AG04450 (cell line): ENCODE measurements at places on chromosomes 1 and 21. TPM values are rescaled to one million over a fixed set of nuclear protein-coding genes. Genes with fewer than 3 reads are reported as not detected.

DNA sequence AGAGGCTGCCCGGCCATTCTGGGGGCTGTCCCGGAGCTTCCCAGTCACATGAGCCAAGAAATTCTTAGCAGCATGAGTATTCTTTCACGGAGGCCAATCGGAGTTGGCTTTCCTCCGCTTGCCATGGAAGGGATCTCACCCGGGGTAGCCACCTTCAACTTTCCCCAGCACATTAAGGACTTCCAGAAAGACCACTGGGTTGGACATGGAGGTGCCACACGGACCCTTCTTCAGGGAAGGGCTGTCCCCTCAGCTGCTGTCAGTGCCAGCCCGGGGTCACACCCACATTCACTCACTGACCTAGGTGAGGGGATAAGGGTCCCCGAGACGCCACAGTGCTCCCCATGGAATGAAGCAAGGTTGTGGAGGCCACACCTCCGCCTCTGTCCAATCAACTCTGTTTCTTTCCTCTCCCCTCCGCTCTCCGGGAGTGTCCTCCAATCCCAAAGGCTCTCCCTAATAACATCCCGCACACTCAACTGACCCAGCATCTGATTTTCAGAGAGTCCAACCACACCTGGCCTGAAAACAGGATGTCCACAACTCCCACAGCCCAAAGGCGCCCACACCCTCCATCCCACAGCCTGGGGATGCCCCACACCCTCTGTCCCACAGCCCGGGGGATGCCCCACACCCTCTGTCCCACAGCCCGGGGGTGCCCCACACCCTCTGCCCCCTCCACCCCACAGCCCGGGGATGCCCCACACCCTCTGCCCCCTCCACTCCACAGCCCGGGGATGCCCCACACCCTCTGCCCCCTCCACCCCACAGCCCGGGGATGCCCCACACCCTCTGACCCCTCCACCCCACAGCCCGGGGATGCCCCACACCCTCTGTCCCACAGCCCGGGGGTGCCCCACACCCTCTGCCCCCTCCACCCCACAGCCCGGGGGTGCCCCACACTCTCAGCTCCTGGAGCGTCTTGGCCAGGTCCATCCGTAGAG lies 19.4 kb downstream of the RSPH1 start:
- DNase-seq, result no peak

DNA sequence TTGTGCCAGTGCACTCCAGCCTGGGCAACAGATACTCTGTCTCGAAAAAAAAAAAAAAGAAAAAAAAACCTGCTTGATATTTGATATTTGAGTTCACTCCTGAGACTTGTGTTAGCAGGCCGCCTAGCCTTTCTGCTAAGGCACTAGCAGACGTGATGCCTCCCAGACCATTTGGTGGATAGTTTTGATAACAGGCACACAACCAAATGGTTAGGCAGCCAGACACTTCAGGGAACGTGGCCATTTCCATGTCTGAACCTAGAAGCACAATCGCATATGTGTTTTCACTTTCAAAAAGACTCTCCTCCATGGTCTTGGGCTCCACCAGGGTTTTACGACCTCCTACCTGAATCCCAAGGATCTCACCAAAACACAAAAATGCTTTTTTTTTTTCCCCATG lies 1319.5 kb downstream of the BRINP3 start:
- DNase-seq, result no peak

DNA sequence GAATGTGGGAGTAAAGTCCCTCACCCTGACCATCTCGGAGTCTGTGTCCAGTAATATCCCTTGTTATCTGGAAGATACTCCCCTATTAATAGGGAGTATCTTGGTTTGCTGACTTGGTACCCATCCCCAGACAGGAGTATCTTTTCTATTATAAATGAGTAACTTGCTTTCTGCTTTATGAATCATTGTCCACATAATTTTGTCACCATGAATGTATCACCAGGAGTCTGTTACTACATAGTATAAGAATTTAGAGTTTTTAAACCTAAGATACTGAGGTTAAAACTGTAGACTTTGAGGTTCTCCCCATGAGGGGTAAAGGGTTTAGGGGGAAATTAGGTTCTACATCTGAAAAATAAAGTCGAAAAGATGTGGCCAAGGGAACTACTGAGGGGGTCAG lies 175.6 kb downstream of the FCRL5 start:
- DNase-seq, result no peak

DNA sequence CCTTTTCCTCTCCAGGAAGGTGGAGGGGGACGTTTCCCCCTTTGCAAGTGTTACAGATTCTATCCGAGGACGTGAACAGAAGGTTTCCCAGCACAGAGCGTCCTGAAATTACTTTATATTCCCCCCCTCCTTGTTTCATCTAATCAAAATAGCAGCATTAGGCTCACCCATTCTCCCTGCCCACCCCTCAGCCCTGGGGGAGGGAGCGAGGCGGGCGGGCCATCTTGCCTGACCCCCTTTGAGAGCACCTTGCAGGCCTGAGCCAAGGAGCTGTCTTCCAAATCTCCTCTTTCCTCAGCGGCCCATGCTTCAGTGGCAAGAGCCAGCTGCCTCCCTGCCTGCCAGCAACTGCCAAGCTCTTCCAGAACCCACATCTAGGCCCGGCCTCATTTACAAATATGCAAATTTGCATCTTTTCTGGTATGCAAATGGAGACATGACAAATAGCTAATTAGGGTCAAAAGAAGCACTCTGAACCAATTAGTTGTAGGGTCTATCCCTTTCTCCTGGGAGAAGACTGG lies 69.1 kb upstream of the POU3F1 start:
- no peak for DNase-seq

GRCh38 chr1:202685641-202686040 lies 24.6 kb downstream of the SYT2 start:
- DNase-seq, result no peak

- DNase-seq, result no peak
Measured at GRCh38 chr1:159653201-159653600, 61.2 kb downstream of the CRP start.

DNA sequence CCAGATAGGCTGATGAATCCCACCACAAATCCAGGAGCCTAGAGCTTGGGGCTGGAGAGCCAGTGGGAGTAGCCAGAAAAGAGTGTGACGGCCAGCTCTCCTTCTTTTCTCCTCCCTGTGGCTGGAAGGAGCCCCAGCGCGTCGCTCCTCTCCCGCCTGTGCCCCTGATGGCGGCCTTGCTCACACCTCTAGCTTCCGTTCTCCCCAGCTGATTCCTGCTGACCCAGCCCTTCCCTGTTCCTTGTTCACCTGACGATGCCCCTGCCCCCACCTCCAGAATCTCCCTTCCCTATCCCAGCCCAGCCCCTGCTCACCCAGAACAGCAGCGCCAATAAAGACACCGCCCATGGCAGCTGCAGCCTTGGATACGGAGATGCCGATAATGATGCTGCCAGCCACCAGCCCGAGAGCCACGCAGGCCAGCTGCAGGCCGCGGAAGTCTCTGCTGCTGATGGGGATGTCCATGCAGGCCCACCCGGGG lies 656 bp downstream of the KNCN start:
- no peak for DNase-seq

DNA sequence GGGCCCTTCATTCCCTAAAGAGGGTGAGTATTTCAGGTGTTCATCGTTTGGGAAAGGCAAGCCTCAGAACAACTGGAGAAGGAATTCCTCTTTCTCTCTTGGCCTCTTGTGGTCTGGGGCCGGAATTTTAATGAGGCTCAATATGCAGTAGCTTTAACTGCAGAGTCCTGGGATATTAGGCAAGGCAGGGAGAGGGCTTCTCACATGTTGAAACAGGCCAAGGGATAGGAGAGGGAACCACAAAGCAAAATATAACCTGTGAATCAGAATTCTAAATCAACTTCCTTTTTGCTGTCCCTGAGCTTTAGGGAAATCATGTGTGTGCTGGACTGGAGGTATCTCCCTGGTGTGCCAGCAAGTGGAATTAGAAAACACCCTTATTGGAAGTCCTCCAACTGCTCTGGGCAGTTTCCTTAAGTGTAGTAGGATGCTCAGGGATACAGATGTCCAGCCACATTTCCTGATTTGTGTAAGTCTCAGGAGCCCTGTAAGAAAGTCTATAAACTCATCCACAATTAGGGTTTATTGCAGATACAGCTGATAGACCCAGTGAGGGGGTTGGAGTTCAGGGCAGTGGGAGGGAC lies 215.8 kb upstream of the ZRANB2 start:
- DNase-seq, result no peak

GRCh38 chr1:19765623-19766022 lies 34.1 kb downstream of the TMCO4 start:
- peak; percentile 67 for DNase-seq

- no peak for DNase-seq
Measured at GRCh38 chr1:3056641-3057040, 12.4 kb upstream of the PRDM16 start.

DNA sequence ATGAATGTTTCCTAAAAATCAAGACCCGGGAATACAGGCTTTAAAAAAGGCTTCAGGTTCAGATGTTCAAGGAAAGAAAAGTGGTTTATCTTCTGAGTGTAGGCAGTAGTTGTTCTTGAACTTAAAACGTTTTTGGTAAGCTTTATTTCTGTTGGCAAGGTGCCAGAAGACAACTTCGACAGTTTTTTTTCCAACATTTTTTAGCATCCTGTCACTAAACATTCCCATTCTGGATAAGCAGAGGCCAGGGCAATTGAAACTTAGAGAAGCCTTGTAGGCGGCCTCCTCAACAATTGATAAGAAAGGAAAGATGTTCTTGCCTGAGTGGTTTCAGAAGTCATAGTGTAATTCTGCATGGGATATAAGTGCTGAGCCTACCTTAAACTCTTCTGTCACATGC lies 66.7 kb downstream of the PATJ start:
- DNase-seq, result no peak

The LRRC38 gene
- not detected in 2 replicates for polyA plus RNA-seq

The PDPN gene
- 0.55 and 0.57 TPM in 2 replicates for polyA plus RNA-seq
